Activated CD4-positive, alpha-beta memory T cell treated with anti-CD3 and anti-CD28 coated beads for 36 hours (primary cell): ENCODE measurements at places on chromosomes 5 and 9. TPM values are rescaled to one million over a fixed set of nuclear protein-coding genes. Genes with fewer than 3 reads are reported as not detected.

- no peaks in the 10 kb centered on the region for H3K27me3 ChIP-seq
- H3K27ac ChIP-seq, result no peak overlapping the region
- no peaks in the 10 kb centered on the region for H3K4me1 ChIP-seq
These were observed 23.2 kb downstream of the PRDM9 start for GRCh38 chr5:23530571-23530970.

DNA sequence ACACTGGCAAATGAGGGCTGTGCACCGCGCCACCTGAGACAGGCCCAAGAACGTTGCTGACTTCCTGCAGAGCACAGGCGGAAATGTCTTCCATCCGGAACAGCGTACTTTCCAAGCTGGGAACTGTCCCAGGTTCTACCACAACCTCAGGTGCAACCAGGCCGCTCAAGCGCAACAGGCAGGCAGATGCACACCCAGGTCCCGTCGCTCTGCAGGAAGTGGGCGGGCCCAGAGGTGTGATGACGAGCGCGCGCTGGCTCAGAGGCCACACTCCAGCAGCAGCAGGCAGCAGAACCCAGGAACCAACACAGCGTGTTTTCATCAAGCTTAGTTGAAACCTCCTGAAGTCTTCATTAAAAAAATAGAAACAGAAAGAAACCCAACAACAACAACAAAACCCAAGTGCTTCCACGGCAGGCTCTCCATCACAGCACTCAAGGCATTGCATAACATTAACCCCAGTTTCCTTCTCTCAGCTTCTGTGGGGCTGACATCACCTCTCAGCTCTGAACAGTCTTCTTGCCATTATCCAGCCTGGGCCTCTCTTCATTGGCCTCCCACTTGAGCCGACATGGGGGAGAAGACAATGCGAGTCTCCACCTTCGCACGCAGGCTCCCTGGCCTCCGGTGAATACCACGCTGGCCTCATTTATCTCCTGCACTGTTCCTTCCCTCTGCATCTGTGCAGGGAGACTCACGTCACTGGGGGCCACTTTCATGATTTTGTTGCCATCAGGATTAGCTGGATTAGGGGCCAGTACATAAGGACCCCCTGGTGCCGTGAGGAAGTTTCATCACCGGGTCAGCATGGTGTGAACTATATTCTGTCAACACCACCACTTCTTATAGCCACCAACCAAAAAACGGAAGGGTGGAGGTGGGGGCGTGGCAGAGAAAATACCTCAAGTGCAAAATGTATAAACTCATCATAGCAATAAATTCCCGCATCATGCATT, 22.1 kb downstream of the PTCH1 start:
- peaks cover 4% of the 10 kb centered on the region for H3K27me3 ChIP-seq
- peak; percentile 91 for DNase-seq
- H3K36me3 ChIP-seq, result no peaks in the 10 kb centered on the region
- peak overlapping the region; percentile 71 for H3K4me3 ChIP-seq
- peaks cover 49% of the 10 kb centered on the region for H3K4me1 ChIP-seq

DNA sequence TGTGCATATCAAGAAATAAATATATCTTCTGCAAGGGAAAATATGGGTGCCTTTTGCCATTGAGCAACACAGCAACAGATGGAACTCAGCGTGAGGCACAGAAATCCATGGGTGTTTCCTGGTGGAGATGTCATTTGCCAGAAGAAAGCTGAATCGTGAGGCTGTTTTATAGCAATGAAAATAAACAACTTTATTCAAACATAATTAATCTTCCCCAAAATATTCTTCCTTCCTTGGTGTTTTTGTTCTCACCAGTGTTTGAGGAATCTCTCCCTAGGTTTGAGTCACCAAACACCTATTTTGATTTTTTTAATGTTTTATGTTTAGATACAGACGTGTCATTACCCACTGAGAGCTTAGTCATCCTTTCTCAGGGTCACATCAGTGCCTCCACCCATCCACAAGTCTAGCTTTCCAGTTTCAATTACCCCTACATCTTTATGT, 65.8 kb upstream of the PAPPA start:
- H3K27ac ChIP-seq, result no peak overlapping the region
- H3K36me3 ChIP-seq, result no peaks in the 10 kb centered on the region
- no peaks in the 10 kb centered on the region for H3K27me3 ChIP-seq

- H3K4me3 ChIP-seq, result no peak overlapping the region
- H3K36me3 ChIP-seq, result no peaks in the 10 kb centered on the region
- peaks cover 2% of the 10 kb centered on the region for H3K27me3 ChIP-seq
- no peaks in the 10 kb centered on the region for H3K4me1 ChIP-seq
- no peak overlapping the region for H3K27ac ChIP-seq
These were observed 22.0 kb upstream of the EPB41L4B start for GRCh38 chr9:109342878-109343277.

DNA sequence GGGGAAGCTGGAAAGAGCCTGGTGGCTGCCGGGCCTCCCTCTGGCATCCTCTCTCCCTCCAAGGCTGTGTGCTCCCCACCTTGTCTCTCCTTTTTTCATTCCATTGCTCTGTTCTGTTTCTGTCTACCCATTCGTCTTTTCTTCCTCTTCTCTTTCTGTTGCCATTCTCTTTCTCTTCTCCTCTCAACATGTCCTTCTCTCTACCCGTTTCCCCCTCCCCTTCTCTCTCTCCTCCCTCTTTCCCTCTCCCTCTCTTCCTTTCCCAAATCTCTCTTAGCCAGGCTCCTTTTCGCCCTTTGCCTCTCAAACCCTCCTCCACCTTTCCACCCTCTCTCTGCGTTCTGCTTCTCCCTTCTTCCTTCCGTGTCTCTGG, 19.4 kb upstream of the KCNIP1 start:
- H3K4me3 ChIP-seq, result no peak overlapping the region
- no peak for DNase-seq
- no peaks in the 10 kb centered on the region for H3K4me1 ChIP-seq
- H3K27ac ChIP-seq, result no peak overlapping the region

- H3K4me3 ChIP-seq, result peak overlapping the region; percentile 20
- peak overlapping the region; percentile 87 for H3K27ac ChIP-seq
- no peaks in the 10 kb centered on the region for H3K27me3 ChIP-seq
- peaks cover 87% of the 10 kb centered on the region for H3K4me1 ChIP-seq
These were observed 25.2 kb downstream of the PRRC2B start for GRCh38 chr9:131419026-131419614.

DNA sequence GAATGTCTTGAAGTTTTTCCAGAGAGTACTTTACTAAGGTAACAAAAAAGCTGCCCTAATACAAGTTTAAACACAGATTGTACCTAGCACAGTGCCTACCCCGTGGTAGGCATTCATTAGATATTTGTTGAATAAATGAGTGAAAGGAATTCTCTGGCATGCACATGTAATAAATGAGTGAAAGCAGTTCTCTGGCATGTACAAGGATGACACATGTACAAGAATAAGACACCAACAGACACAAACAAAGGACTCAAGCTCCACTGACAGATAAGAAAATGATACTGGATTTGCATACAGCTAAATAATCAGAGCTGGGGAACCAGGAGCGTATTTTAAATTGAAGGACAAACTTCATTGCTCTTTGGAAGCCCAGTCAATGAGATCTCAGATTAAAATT, 535.8 kb downstream of the EFNA5 start:
- H3K27me3 ChIP-seq, result no peaks in the 10 kb centered on the region
- no peak overlapping the region for H3K4me3 ChIP-seq
- DNase-seq, result no peak
- no peak overlapping the region for H3K27ac ChIP-seq

GRCh38 chr9:113913426-113914195, 37.5 kb downstream of the ZNF618 start:
- H3K27ac ChIP-seq, result no peak overlapping the region
- no peak for DNase-seq
- no peaks in the 10 kb centered on the region for H3K4me1 ChIP-seq
- no peaks in the 10 kb centered on the region for H3K27me3 ChIP-seq
- no peak overlapping the region for H3K4me3 ChIP-seq

GRCh38 chr5:89041976-89042375, 159.0 kb upstream of the MEF2C start:
- H3K4me1 ChIP-seq, result no peaks in the 10 kb centered on the region
- H3K36me3 ChIP-seq, result no peaks in the 10 kb centered on the region
- peaks cover 3% of the 10 kb centered on the region for H3K27me3 ChIP-seq
- no peak overlapping the region for H3K4me3 ChIP-seq
- DNase-seq, result no peak

GRCh38 chr9:83538172-83538889, at the start of gene FRMD3:
TSS of gene FRMD3 (minus strand) at chr9:83538401. CDS start at chr9:83538231, 170 bp downstream.
- H3K27me3 ChIP-seq, result peaks cover 21% of the 10 kb centered on the region
- H3K27ac ChIP-seq, result no peak within 1 kb of the TSS
- DNase-seq, result peak; percentile 35
- H3K4me3 ChIP-seq, result peak within 1 kb of the TSS; percentile 8
- no peaks in the 10 kb centered on the region for H3K36me3 ChIP-seq
- peaks cover 6% of the 10 kb centered on the region for H3K4me1 ChIP-seq

DNA sequence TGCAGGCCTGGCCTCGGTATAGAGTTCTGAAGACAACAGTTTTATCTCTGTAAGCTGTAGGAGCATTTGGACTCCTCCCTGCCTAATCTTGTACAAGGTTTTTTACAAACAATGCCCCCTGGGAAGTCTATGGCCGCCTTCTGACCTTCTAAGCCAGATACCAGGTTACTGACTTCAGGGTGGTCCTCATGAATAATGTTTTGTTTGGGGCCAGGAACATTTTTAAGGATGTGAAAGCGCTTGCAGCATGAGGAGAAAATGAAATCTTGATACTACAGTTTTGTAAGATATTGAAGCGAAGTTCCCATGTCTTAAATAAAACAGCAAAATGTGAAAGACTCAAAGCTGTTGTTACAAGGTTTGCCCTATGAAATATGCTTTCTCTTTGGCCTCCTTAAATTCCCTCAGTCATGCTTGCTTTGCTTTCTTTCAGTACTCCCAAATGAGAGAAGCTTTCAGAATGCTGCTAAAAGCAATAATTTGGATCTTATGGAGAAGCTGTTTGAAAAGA, 5.2 kb downstream of the ANKDD1B start:
- H3K4me1 ChIP-seq, result no peaks in the 10 kb centered on the region
- no peak overlapping the region for H3K4me3 ChIP-seq
- no peak for DNase-seq
- H3K36me3 ChIP-seq, result no peaks in the 10 kb centered on the region
- H3K27ac ChIP-seq, result no peak overlapping the region
- no peaks in the 10 kb centered on the region for H3K27me3 ChIP-seq

PDE8B gene
- total RNA-seq, result not detected

DNA sequence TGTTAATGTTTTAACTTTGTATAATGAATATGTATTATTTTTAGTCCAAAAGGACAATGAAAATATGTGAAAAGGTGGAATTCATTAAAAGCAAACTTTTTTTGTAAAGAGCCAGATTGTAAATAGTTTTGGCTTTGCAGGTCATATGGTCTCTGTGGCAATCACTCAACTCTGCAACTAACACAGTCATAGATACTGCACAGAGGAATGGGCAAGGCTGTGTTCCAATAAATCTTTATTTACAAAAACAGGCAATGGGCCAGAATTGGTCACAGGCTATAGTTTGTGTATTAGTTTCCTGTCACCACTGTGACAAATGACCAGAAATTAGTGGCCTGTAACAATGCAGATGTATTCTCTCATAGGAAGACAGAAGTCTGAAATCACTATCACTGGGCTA, 125.4 kb upstream of the PTCH1 start:
- peaks cover 3% of the 10 kb centered on the region for H3K27me3 ChIP-seq
- no peak for DNase-seq
- no peaks in the 10 kb centered on the region for H3K4me1 ChIP-seq
- H3K36me3 ChIP-seq, result no peaks in the 10 kb centered on the region
- H3K4me3 ChIP-seq, result no peak overlapping the region

DNA sequence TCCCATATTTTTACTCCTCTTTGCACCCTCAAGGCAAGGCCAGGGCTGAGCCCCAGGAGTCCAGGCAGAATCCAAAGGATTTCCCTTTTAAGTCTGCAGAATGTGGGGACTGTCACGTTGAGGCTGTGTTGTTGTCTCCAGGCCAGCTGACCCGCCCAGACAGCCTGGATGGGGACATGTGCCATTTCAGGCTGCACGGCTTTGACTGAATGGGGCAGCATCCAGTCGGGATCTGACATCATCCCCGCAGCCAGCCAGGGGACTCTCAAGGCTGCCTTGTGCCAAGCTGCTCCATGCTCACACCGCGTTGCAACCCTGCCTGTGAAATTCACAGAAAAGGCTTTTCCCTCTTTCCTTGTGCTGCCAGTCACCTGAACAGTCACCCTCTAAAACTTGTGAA, 2.2 kb upstream of the ZNF366 start:
- H3K4me3 ChIP-seq, result no peak overlapping the region
- DNase-seq, result no peak
- no peak overlapping the region for H3K27ac ChIP-seq
- peaks cover 15% of the 10 kb centered on the region for H3K27me3 ChIP-seq
- no peaks in the 10 kb centered on the region for H3K36me3 ChIP-seq

GTF2H2 gene
- 52.4 TPM for total RNA-seq

SPRY4 gene
- 1.2 TPM for total RNA-seq

DNA sequence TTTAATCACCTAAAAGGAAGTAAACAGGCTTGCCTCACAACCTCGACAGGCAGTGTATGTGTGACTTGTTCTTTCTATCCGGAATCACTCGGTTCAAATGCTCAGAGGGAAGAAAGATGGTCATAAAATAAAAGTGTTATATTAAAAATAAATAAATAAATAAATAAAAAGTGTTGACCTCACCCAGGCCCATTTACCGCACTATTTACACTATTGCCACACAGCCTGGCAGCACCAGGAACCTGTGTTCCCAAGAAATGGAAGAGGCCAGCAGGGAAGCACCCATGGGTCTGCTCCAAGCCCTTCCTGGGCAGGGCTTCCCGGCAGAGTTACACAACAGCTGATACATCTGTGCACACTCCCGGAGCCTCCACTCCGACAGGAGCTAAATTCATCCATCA, 127.9 kb downstream of the EFNA5 start:
- DNase-seq, result no peak
- H3K36me3 ChIP-seq, result no peaks in the 10 kb centered on the region
- H3K4me1 ChIP-seq, result peaks cover 8% of the 10 kb centered on the region
- H3K27ac ChIP-seq, result no peak overlapping the region
- no peak overlapping the region for H3K4me3 ChIP-seq

ZNF483 gene
- total RNA-seq, result 3.4 TPM

DNA sequence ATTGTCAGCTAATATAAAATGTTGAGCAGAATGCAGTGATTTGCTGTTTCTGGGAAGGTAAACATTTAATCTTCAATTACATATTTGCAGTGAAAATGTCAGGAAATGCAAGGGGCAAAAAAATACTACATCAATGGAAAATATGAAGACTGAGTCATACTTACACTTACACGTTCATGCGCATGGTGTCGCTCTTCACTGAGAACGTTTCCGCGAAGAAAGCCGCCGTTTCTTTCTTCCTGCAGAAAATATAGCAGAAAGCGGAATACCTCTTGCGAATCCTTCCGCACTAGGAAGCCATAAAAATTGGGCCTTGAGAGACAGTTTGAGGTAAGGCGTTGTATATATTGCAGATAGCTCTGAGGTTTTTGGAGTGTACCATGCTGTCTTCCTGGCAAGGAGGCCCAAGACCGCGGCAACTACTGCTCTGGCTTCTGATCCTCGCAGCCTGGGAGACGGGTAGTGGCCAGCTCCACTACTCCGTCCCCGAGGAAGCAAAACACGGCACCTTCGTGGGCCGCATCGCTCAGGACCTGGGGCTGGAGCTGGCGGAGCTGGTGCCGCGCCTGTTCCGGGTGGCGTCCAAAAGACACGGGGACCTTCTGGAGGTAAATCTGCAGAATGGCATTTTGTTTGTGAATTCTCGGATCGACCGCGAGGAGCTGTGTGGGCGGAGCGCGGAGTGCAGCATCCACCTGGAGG, at the start of gene PCDHA13:
PCDHA13 (plus strand) TSS at position 236 of the 702 bp plus-strand sequence; CDS start at position 381, 145 bp downstream.
- H3K4me1 ChIP-seq, result no peaks in the 10 kb centered on the region
- no peak within 1 kb of the TSS for H3K27ac ChIP-seq
- H3K4me3 ChIP-seq, result no peak within 1 kb of the TSS
- peaks cover 9% of the 10 kb centered on the region for H3K36me3 ChIP-seq
- peaks cover 26% of the 10 kb centered on the region for H3K27me3 ChIP-seq

PPP2R2B gene
- total RNA-seq, result 1.1 TPM

GRCh38 chr5:128409166-128409800, 128.8 kb downstream of the FBN2 start:
- no peaks in the 10 kb centered on the region for H3K27me3 ChIP-seq
- no peaks in the 10 kb centered on the region for H3K36me3 ChIP-seq
- no peak overlapping the region for H3K4me3 ChIP-seq
